Activated CD4-positive, alpha-beta T cell treated with anti-CD3 and anti-CD28 coated beads, Interleukin-2, amount 50 U/mL, for 4 hours (primary cell): ENCODE measurements at places on chromosomes 7 and 10.

- no peak for DNase-seq
These were observed 43.7 kb upstream of the MKI67 start for GRCh38 chr10:128169811-128170379.

DNA sequence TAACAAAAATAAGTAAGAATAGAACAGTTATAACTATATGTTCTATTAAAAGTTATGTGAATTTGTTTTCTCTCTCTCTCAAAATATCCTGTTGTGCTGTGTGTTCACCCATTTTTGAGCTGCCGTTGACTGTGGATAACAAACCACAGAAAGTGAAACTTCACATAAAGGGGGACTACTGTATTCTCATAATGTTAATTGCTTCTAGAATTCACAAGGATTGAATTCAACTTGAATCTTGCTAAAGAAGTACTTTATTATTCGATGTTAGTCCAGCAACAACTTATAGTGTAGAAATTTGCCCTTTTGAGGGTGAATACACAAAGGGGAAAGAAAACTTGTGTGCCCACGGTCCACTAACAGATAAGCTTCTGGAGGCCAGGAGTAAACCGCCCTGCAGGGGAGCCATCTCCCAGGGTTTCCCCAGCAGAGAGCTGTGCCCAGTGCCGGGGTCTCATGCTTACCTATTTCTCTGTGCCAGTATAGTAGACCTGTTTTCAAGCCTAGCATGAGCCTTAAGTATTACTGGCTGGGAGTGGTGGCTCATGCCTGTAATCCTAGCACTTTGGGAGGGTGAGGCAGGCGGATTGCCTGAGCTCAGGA is 87.1 kb downstream of the KAT6B start:
- no peak for DNase-seq

GRCh38 chr10:14598809-14599764 is 175.6 kb downstream of the FAM107B start:
- no peak for DNase-seq

GRCh38 chr7:22387583-22387982 is 30.6 kb upstream of the RAPGEF5 start:
- DNase-seq = no peak

- no peak for DNase-seq
These were observed 30.3 kb downstream of the CHAT start for GRCh38 chr10:49644035-49644646.

DNA sequence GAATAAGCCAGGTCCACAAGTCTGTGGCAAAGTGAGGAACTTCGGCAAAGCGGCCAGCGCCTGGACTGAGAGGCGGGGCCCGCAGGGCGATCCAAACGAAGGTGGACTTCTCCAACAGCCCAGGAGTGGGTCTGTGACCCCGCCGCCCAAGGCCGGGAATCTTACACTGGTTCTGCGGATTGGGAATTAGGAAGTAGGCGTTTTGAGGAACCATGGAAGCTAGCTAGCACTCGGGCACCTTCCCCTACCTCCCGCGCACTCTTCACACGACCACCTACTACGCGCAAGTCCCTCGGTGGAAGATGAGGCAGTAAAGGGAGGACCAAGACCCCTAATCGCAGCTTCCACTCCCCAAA is 570 bp upstream of the ARF5 start:
- DNase-seq = no peak

- DNase-seq = no peak
These were observed 5.5 kb upstream of the KCP start for GRCh38 chr7:128915841-128916642.

DNA sequence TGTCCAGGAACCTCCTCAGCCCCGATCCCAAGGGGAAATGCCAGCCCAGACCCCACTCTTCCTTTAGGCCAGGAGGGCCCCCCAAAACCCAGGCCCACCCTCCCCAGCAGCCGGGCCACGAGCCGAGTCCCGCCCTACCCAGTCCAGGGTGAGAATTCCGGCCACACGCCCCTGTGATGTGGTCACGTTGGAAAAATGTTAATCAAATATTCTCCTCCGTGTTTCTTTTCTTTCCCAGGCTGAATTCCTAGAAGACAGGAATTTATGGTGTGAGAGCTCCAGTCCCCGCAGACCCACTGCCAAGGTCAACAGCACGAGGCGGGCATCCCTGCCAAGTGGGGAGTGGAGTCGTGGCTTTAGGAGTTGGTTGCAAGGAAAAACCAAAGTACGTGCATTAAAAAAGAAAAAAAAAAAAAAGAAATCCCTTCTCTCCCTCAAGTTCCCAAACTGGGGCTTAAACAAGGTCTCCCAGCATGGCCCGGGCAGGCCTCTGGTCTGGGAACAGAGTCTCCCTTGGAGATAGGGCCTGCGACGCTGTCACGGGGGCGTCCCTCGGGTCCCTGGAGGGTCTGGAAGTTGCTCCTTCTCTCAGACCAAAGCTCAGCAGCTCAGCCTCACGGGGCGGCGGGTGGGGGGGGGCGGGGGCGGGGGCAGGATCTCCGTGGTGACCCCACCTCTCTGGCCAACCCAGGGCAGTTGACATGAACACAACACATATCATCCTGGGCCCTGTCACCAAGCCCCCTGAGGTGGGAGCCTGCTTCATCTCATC is 28.1 kb upstream of the ELN start:
- no peak for DNase-seq
